Retina (tissue), 1 donor: ENCODE measurements at places on chromosomes 3 and 15.

- DNase-seq = no peak
Measured at GRCh38 chr3:6260551-6261191, 600.2 kb upstream of the GRM7 start.

DNA sequence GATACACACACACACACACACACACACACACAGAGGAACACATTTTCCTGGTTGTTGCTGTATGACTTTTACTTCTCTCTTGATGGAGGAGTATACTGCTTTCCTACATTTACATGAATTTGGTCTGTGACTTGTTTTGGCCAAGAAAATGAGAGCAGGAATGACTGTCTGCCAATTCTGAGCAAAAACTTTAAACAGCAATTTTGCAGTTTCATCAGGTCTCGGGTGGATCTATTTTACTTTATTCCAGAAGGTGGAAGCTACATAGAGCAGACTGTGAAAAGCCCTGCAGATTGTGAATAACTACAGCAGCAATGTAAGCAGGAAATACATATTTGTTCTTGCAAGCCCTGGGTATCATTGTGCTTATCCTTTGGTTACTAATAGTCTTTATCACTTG is 1350.0 kb upstream of the EPHA6 start:
- no peak for DNase-seq

DNA sequence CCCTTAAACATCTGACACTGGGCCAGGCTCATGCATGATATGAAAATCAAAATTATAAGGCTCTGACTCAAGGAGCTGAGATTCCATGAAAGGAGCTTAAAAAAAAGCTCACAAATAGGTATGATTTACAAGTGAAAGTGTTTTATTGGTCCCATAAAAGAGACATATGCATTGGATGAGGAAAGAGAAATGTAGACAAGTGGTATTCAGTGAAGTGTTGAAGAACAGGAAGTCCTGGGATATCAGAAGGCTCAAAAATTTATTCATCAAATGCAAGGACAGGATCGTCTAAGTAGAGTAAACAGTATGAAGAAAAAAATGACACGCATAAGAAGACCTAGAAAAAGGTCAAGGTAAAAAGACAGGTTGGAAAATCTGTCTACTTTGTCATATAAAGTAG is 188.9 kb downstream of the CBLB start:
- no peak for DNase-seq

DNA sequence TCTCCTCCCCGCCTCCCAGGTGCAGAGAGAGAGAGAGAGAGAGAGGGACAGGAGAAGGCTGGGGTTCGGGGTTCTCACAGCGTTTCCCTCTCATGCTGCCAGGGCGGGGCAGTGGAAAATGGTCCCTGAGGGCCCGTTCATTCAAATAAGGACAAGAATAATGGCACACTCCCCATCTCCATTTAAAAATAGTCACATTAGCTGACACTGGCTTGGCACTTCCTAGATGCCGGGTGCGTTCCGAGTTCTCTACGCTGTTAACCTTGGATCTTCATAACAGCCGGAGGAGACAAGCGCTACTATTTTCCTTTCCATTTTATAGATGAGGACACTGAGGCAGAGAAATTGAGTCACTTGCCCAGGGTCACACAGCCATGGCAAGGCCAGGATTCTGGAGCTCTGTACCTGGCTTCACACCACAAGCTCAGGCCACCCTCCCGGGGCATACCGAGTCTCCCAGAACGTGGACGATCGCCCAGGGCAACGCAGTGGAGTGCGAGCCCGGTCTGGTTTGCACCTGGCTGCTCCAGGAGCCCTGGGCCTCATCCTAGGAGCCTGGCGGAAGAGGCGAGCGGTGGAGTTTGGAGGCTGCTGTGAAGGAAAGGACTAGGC is 608 bp upstream of the SLC6A6 start:
- DNase-seq = no peak

GRCh38 chr3:72439321-72440183 is 408.7 kb downstream of the SHQ1 start:
- DNase-seq = no peak

DNA sequence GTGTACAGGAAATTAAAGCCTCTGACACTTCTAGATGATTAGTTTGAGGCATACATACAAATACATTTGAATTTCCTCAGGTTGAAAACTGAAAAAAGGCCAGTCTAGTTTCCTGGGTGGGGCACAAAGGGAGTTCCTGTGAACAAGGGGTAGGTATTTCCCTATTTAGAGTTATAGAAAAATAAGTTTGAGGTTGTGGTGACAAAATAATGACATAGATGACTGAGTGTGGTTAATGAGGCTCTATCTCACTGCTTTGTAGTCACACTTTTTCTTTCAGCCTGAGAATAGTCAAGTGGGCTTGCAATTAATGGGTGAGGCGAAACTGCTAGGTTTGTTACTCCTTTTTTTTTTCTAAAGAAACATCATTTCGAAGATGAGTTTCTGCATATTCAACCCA is 4.3 kb downstream of the SLCO3A1 start:
- DNase-seq = no peak

- DNase-seq = no peak
Measured at GRCh38 chr3:73687106-73688004, 62.6 kb upstream of the PDZRN3 start.

DNA sequence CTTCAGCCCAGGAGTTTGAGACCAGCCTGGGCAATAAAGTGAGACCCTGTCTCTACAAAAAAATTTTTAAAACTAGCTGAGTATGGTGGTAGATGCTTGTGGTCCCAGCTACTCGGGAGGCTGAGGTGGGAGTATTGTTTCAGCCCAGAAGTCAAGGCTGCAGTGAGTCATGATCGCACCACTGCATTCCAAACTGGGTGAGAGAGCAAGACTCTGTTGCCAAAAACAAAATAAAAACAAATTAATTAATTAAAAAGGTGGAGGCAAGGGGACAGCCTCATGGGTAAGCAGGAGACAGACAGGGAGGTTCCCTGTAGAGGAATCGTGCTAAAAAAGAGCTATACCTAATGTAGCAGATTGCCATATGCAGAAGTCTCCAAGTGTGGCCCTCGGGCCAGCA is 12.6 kb downstream of the HAPLN3 start:
- DNase-seq = no peak

DNA sequence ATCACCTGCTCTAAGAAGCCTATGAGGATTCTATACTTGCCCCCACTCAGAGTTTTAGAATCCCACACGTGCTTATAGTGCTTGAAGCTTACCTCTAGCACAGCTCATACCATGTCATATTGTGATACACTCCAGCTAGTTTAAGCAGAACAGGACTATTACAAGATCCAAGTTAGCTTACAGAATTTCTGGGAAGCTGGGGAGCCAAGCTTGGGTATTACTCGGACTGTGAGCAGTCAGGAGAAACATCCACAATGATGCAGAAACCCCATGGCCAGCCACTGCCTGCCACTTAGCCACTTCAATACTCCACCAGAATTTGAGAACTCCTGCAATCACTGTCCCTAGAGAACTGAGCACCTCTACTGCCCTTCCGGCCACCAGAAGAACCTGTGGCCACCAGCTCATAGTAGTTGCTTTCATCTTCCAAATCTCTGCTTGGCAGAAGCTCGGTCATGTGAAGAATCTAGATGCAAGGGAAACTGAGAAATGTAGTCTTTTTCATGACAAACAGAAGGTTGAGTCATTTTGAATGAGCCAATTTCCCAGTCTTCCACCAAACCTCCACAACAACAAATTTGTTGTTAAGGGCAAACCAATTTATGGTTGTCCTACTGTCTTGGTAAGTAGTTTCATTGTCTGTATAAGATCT is 27.7 kb upstream of the SSR3 start:
- no peak for DNase-seq

DNA sequence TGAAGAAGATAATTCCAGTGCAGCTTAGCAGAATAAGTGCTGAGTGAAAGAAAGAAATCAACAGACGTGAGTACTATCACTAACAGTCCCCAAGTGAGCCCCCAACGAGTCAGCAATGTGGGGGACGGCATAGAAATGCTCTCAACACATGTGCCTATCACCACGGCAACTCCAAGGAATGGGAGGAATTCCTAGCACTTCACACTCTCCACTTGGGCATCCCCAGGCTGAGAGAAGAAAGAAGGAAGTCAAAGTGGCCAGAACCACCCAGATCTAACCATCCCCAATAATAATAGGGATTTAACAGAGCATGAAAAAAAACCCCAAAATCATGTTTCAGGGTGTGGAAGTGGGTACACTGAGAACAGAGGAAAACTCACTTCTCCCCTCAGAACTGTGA is 29.3 kb upstream of the CPNE4 start:
- no peak for DNase-seq

DNA sequence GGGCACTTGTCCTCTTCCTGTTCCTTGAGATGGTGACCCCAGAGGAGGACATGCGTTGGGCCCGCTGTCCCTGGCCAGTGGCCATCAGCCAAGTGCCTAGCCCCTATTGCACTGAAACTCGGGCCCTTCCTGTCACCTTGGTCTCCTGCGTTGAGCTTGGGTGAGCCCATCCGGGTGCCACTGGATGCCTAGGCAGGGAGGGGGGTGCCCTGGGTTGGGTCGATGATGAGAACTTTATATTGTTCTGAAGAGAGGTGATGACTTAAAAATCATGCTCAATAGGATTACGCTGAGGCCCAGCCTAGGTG is 221.8 kb downstream of the SNRPN start:
- no peak for DNase-seq

DNA sequence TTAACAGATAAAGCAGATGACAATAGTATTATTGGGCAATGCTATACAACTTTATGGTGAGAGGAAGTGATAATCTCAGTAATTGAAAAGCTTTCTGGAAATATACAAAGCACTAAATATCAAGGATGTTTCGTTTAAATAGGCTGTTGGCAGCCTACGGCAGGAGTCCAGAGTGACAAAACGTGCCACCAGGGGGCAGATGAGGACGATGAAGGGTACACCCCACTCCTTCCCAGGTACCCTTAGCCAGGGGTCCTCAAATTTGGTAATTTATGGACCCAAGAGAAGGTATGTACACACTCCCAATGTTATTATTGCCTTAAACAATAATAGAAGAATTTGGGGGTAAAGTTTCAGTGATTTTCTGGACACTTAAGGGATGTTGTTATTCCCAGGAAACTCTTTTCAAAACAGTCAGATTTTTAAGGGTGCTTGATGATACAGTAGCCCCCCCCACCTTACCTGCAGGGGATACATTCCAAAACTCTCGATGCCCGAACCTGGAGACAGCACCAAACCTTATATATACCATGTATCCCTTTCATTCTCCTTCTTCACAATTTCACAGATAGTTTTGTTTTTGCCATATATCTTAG is 1.4 kb upstream of the MAGEL2 start:
- peak; percentile 37 for DNase-seq

DNA sequence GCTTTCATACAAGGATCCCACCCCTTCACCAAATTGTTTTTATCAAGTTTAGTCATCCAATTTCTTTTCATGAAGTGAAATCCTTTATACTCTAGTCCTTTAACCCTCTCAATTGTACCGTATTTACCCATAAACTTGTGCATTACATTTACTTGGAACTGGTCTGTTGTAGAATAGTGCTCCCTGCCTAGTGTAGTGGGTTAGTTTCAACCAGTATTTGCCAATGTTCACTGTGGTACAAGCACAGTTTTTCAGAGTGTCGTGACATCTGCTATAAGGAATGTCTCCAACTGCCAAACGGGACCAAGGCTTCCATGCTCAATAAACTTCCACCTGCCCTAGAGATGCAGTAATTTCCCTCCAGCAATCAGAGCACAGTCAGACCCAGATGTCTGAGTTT is 211.9 kb downstream of the KCNAB1 start:
- no peak for DNase-seq

DNA sequence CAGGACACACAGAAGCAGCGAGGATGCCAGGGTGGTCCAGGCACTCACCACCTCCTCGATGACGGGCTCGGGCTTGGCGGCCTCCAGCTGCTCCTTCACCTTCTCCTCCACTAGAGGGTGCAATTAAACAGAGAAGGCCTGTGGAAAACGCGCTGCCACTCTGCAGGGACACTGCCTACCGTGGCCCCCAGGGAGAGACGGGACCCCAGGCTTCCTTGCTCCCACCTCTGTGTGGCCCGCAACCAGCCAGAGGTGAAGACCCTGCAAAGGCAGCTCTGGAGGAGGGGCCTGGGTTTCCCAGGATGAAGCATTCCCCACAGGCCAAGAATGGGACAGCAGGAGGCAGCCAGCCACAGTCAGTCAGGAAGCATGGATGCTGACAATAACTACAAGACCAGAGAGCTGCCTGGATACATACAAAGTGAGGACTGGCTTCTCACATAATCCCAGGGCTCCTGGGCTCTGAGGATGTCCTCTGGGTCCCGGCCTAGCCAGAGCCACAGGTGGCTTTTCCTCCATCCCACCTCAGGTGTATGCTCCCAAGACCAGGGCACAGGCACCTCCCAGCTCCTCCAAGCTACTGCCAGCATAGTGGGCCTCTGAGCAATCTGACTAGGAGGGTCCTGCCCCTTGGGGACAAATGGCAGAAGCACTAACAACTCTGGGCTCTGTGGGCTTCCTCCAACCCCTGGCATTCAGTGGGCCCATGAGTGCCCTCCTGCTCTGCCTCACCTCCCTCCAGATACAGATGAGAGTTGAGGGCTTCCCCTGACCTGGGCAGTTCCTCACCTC is 46.2 kb downstream of the PTH1R start:
- peak; percentile 52 for DNase-seq

- no peak for DNase-seq
Measured at GRCh38 chr15:40493089-40493840, 22.5 kb downstream of the CHST14 start.

GRCh38 chr3:169286214-169286613 is 377.3 kb downstream of the MECOM start:
- DNase-seq = no peak

DNA sequence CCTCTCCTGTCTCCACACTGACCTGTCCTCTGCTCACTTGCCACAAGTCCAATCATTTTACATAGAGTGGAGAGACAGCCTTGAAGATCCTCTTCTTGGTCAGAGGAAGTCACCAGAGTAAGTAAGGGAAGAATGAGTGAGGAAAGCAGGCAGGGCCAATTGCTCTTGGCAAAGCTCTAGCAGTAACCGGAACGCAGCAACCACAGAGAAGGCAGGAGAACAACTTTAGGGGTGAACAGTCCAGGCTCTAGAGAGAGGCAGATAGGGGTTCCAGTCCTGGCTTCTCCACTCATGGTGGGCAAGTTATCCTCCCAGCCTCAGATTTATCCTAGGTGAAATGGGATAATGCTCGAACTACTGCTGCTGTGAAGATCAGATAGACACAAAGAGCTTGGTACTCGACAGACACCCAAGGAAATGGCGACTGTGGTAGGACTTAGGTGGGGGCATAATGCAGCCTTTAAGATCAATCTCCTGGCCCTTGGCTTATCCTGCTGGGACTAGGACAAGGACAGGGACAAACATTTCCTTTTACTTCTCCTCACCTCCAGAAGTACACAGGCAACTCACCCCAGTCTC is 1.2 kb upstream of the ADAMTSL3 start:
- DNase-seq = no peak

DNA sequence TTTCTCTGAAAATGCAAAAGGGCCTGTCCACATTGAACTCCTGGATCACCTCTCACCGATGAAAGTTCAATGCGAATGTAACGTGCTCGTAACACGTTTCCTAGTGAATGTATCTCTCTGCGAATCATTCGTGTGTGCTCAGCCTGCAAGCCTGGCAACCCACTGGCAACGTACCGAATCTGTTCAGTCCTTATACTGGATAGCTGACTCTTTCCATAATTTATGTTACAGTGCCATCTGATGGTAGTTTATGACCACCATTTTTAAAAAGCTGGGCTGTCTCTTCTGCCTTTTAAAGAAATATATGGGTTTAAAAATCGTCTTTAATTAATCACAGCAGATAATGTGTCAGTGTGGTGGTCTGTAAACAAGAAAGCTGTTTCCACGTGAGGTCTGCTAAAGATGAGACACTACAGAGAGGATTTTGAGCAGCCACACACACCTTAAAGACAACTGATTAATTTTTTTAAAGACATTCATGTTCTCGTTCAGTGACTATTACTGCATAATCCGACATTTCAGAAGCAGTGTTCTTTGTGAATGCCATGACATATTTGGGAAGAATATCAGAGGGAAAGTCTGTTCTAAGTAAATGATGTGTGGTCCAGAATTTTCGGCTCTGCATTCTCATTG is 69.4 kb upstream of the FOXP1 start:
- DNase-seq = peak; percentile 58
